ENCODE measurements at places on chromosomes 1 and 21.
A peak's percentile ranks its signal among the peaks of the same experiment; 100 is the strongest.

GRCh38 chr21:32256873-32257620 lies 21.8 kb downstream of the MIS18A start:
- DNase-seq: peak; percentile 72

- no peak for DNase-seq
Measured at GRCh38 chr1:29202053-29202452, 20.4 kb upstream of the SRSF4 start.

DNA sequence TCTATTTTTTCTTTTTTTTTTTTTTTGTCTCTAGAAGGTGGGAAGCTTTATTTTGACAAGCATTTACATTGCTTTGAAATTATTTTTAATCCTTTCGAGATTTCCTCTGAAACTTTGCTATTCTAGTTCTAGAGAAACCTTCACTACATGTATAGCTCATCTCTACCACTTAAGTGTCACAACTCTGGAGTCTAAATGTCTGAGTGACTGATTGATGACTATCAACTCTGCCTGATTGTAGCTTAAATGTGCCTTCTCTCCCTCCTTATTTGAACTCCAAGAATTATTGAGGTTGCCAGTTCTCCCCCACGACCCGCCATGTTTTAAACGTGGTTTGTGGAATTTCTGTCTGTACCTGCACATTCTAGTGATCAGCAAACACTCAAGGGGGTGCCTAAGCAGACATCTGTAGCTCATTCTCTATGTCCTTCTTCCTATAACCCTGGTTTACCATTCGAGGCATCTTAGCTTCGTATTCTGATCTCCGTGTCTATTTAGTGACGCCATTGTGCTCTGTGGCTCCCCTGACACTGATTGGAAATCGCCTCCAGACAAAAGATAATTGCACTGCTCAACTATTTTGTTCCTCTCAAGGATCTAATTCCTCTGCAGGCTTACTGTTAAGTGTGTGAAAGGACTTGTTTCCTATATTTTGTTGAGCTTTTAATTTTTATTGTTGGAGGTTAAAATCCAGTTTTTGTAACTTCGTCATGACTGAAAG lies 1570.6 kb downstream of the BRINP3 start:
- no peak for DNase-seq

DNA sequence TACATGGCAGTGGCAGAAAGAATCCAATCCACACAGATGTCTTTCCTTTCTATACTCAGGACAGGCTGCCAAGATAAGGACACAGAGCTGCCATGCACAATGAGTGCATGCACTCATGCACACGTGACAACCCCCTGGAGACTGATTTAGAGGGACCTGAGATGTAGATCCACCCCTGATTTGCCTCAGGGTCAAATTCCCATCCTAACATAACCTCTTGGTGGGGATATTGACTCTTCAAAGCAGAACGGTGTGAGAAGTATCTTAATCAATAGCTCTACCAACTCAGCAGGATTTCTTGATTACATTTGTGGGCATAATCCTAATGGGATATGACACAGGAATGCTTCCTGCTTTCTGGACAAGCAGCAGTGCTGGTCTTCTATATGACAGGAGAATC lies 125.2 kb upstream of the DSCAM start:
- DNase-seq: no peak

- no peak for DNase-seq
Measured at GRCh38 chr1:67894981-67895735, 61.9 kb upstream of the GNG12 start.

GRCh38 chr21:42621819-42622177 lies 31.6 kb upstream of the PDE9A start:
- no peak for DNase-seq

Measured in fibroblast of skin of left quadriceps (primary cell).